ENCODE measurements at places on chromosomes 6 and 20.

GRCh38 chr6:6616656-6617055, 28.1 kb downstream of the LY86 start:
- no peak for DNase-seq

DNA sequence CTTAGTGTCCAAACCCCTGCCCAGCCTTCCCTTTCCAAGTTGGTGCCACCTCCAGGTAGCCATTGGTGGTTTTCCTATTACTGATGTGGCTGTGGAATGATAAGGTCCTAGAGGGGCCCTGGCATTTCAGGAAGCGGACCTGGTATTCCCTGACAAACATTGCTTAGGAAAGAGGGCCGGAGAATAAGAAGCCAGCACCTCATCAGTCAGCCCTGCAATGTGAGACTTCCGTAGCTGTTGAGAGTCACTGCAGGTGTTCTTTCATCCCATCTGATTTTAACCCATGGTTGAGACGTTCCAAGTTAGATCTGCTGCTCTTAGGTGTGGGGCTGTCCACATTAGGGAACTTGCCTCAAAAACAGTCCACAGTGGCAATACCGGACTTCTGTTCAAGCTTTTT, 14.8 kb upstream of the NPEPL1 start:
- DNase-seq: no peak

GRCh38 chr6:17890309-17890708, 97.1 kb downstream of the KIF13A start:
- DNase-seq: no peak

DNA sequence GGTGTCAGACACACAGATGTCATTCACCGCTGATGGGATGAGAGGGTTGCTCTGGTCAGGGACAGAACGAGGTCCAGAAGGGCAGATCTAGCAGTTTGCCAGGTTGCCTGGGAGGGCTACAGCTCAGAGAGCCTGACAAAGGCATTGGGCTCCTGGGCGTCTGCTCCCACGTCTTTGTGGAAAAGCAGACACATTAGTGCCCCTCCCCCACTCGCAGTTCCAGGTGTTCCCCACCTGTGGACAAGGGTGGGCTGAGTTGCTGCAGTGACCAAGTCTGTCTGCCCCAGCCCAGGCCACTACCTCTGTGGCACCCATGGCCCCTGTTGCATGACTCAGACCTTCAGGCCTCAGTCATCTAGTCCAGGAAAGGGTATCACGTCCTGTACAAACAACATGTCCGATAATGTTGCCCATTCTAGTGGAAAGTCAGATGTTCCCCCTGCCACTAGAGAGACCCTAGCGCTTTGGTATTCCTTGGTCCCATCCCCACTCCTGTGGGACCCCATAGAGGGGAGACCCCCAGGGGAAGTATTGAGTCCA, 37.4 kb downstream of the WRNIP1 start:
- DNase-seq: no peak

GRCh38 chr6:36326356-36326995, 10.2 kb downstream of the BNIP5 start:
- no peak for DNase-seq

GRCh38 chr6:93684339-93684738, 265.0 kb upstream of the EPHA7 start:
- DNase-seq: no peak

- DNase-seq: no peak
Measured at GRCh38 chr6:106258726-106259125, 66.8 kb downstream of the ATG5 start.

- no peak for DNase-seq
Measured at GRCh38 chr6:40232698-40233097, 298.4 kb upstream of the MOCS1 start.

DNA sequence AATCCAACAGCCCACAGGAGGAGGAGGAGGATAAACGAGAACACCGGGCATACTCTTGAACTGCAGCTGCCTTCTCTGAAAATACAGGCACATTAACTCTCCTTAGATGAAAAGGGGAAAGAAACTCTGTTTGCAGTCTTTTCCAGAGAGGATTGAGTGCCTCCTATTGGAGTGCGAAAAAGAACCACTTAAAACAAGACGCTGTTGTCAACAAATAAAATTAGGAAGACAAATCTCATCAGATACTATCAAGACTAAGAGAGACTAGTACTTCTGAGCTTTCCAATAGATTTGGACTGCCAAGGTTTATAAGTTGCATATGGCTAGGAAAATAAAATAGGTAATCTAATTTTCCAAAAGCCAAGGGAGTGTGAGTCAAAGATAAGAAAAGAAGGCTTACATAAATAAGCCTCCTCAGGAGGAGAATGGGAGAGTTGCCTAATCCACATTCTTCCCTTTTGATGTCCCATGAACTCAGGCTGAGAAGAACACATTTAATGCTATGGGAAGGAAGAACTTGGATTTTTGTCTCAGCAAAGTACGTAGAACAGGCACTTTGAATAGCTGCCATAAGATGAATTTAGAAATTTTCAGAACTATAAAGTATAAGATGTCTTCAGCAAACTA, 154.7 kb downstream of the ARHGAP18 start:
- peak; percentile 16 for DNase-seq

DNA sequence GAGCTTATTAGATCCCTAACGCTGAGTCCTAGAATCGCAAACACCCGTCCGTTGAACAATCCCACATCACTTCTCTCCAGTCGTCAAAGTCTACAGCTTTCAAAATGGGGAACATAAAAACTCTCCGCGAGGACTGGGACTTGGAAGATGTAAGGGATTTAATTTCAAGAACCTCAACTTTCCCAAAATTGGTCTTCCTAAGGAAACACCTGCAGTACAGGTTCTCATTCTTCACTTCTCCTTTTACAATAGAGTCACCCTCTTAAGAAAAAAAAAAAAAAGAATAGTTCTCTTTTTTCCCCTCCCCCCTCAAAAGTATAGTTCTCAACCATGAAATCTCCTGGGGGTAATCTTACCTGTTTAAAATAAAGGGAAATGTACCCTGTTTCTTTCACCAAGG, 6.6 kb upstream of the ZBTB22 start:
- no peak for DNase-seq

GRCh38 chr6:84403545-84403944, 176.1 kb upstream of the CEP162 start:
- no peak for DNase-seq

- DNase-seq: no peak
Measured at GRCh38 chr6:41209547-41210320, 8.8 kb upstream of the TREML2 start.

GRCh38 chr6:100466410-100467128, 1.8 kb upstream of the SIM1 start:
- DNase-seq: no peak

- DNase-seq: peak; percentile 63
Measured at GRCh38 chr6:89311853-89312531, 3.1 kb downstream of the GABRR2 start.

DNA sequence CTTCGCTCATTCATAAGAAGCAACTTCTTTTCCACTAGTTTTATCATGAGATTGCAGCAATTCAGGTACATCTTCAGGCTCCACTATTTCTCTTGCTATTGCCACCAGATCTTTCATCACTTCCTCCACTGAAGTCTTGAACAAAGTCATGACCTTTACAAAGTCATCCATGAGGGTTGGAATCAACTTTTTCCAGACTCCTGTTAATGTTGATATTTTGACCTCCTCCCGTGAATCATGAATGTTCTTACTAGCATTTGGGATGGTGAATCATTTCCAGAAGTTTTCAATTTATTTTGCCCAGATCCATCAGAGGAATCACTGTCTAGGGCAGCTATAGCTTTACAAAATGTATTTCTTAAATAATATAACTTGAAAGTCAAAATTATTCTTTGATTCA, 1.5 kb downstream of the CENPQ start:
- no peak for DNase-seq

DNA sequence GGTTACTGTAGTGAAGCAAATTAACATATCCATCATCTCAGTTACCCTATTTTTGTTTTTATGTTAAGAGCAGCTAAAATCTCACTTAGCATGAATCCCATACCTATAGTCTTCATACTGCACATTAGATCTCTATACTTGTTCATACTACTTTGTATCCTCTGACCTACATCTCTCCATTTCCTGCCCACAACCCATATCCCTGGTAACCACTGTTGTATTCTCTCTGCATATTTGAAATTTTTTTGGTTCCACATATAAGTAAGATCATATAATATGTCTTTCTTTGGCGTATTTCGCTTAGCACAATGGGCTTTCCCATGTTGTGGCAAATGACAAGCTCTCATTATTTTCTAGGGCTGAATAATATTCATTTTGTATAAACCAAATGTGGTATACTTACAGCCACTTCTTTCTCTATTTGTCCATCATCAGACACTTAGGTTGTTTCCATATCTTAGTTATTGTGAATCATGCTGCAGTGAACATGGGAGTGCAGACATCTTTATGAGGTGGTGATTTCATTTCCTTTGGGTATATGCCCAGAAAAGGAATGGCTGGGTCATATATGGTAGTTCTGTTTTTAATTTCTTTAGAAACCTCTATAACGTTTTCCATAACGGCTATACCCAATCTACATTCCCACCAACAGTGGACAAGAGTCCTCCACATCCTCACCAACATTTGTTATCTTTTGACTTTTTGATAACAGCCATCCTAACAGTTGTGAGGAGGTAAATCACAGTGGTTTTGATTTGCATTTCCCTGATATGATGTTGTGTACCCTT, 39.8 kb downstream of the BACH2 start:
- DNase-seq: peak; percentile 49

DNA sequence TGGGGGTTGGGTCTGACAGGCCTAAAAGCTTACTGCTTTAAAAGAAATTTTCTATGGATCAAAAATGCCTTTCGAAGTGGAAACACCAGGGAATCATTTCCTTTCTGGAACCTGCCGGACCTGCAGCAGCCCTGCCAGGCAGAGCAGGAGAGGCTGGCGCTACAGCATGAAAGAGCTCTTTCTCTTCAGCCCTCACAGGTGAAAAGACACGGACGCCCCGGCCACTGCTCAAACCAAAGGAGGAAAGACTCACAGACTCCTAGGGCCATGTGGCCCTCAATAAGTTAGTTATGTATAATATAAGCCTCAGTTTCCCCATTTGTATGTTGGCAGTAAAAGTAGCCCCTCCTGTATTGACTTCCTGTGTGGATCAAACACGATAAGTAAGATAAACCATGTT, 8.3 kb downstream of the SCML4 start:
- no peak for DNase-seq

DNA sequence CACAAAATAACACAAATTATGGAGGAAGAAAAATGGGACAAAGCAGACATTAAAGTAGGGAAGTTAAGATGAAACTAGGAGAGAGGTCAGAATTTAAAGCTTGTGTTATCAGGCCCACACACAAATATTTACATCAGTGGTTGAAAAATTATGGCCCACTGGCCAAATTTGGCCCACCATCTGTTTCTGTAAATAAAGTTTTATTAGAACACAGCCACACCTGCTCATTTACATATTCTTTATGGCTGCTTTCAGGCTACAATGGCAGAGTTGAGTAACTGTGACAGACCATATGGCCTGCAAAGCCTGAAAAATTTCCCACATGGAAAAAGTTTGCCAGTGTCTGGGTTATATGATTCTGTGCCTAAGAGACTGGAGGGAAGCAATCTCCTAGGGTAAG, 49.0 kb downstream of the SLC22A23 start:
- DNase-seq: no peak

- no peak for DNase-seq
Measured at GRCh38 chr20:53925651-53926401, 144.6 kb downstream of the BCAS1 start.

DNA sequence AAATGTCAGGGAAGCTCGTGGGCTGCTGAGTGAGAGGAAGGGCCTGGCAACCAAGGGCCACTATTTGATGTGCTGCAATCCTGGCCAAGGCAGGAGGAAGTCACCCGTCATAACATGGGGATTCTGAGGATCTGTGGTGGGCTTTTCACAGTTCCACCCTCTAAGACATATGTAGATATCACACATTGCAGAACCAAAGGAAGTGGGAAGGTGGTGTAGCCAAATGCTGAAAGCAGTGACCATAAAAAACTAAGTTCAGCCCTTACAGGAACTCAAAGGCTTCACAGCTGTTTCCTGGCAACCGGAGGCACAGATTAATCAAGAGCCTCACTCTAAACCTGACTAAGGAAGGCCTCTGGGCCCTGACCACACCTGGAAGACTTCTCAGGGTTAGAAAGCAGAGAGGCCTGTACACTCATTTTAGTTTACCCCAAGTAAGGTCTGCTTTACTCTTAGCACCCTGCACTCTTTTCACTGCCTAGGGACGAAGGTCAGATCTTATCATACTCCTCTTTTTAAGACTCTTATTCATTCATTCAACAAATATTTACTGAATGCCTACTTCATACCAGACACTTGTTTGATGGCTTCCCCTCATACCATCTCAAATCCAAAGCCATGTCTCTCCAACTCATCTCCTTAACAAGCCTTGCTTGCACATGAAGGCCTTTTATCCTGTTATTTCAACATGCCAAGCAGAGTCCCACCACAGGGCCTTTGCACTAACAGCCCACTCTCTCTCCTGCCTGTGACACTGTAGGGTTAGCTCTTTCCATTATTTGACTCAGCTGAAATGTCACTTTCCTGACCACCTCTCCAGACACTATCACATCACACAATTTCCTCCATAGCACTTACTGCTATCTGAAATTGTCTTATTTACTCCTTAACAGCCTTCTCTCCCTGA, 2.6 kb downstream of the UBE2V1 start:
- DNase-seq: peak; percentile 35

GRCh38 chr6:8392569-8392968, 42.8 kb downstream of the SLC35B3 start:
- no peak for DNase-seq

DNA sequence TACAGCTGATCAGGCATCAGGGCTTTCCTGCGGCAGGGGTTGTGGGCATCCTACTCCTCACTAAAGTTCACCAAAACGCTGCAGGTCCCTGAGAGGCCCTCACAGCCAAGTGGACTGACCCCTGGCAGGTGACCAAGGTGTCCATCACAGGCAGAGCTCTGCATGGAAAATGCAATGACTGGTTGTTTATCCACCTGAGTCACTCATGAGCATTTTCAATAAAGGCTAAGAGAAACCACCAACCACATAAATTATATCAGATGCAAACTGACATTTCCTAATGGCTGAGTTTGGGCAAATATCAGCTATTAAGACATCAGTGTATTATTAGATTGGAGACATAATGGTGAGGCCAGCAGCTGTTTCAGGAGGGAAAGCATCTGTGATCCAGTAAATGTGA, 152.7 kb upstream of the SYNDIG1 start:
- DNase-seq: no peak

GRCh38 chr6:11492464-11493290, 44.9 kb upstream of the TMEM170B start:
- DNase-seq: no peak

- no peak for DNase-seq
Measured at GRCh38 chr6:30683183-30683979, 3.1 kb downstream of the PPP1R18 start.

DNA sequence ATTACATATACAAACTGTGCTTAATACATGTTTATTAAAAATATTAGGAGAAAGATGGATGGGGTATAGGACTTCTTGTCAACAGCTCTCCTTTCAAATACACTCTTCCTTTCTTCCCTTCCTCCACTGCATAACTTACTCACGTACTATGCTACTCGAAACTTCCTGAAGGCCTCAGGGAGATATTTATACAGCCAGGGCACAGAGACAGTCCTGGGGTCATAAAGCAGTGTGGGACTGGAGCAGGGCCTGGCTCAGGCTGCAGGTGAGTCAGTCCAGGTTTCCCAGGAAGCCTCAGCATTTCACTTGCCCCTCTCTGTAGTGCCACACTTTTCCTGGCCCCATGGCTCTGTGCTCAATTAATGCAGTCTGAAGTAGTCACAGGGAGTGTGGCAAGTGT, 157.0 kb downstream of the UBE3D start:
- DNase-seq: no peak
